ENCODE measurements at places on chromosomes 1 and 21.

- DNase-seq = no peak
Observed at GRCh38 chr1:152038871-152039270, 2.1 kb upstream of the S100A11 start.

DNA sequence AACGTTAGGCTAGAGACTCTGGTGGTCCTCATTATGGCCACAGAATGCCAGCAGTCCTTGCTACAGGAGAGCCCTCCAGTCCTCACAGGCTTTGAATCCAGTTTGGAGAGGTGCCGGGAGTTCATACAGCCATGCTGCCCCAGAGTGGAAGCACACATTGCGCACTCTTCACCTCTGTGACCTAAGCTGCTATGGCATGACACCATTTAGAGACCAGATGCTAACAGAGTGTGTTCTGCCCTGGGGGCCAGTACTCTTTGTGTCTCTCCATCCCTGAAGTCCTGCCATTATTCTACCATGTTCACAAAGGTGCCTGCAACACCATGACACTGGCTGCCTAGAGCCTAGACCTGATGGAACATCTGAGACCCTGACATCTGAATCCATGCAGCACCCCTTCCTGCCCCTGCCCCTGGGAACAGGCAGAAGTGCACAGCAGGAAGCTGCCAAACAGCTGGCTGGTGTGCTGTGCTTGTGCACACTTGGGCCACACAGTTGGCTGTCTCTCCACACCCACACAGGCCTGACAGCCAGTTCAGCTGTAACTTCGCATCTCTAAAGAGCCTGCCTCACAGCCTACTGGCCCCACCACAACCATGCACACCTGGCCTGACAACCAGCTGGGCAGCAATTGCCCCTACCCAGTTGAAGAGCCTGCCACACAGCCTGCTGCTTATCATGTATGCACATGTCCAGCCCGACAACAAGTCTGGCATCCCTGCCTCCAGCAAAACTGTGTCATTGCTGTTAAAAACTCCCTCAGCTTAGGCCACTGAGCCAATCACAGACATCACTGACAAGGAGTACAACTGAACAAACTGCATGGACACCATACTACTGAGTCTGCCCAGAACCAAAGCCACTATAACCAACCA, 49.1 kb downstream of the MCOLN2 start:
- no peak for DNase-seq

DNA sequence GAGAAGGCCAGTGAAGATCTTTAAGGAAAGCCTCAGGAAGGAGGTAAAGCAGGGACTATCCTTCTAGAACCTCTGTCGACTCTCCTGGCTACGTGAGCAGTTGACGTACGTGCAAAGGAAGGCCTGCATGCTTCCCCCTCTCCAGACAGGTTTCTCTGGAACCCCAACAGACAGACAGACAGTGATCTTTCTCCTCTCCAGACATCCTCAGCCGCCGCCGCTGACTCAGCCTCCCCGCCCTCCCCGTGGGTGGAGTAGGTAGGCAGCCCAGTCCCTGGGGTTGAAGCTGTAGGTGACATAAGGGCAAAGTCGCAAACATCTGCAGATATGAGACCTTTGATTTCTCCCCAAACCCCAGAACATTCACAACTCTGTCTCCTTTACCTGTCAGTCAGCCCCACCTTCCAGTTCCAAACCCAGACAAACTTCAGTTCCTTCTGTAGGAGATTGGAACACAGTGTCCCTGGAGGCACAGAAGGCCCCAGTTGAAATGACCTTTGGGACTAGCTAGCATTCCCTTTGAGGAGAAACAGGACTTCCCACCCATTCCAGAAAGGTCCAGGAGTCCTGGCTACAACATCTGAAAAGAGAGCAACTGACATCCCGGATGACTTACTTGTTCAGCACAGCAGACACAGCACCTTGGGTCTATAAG, 146.0 kb upstream of the JUN start:
- DNase-seq = peak; percentile 12

DNA sequence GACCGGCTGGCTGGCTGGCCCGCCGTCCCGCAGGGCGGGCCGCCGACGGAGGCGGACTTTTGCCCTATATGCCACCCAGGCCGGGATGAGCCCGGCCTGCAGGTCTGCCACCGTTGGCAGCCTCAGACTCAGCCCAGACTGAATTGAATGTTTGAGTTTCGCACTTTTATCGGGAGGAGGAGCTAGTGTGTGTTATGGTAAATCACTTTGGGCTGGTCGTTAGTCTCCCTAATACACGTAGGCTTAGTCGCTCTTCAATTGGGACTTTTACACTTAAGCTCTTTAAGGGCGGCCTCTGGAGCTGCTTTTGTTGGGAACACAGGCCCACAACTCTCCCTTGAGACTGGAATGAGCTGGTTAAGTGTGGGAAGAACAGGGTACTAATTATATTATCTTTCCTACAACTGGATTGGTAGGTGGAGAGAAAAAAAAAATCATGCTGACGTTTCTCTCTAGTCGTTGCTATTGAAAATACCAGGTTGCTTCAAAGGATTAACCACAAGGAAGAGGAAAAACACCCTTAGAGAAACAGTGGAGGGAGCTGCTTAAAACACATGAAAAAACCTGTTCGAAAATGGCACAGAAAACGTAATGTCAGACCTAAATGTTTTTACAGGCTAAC, 1.4 kb upstream of the IRF2BP2 start:
- DNase-seq = peak; percentile 94

DNA sequence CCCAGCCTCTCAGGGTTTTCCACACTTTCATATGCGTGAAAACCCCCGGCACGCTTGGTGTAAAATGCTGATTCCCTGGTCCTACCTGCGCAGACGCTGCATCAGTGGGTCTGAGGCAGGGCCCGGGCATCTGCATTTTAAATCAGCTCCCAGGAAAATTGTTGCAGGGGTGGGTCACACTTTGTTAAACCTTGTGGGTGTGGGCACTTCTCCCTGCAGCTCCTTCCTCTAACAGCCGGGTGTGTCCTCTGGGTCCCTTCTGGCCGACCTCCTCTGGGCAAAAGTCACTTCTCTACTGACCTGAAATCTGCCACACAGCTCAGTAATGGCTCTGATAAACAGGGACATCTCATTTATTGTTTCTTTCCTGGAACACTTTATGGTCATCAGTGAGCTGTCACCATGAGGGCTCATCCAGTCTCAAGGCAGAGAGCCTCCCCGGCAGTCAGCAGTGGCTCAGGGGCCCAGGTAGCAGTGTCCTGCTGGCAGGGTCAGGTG, 52.8 kb upstream of the TMPRSS2 start:
- no peak for DNase-seq

All from fibroblast of villous mesenchyme (primary cell).